Stimulated activated CD8-positive, alpha-beta memory T cell treated with anti-CD3 and anti-CD28 coated beads, Interleukin-15, amount 100 ng/mL, for 1 hour (primary cell): ENCODE measurements at places on chromosomes 4 and X.

- DNase-seq: no peak
Measured at GRCh38 chr4:152211936-152212653, 323.8 kb downstream of the FBXW7 start.

- DNase-seq: no peak
Measured at GRCh38 chr4:56681158-56681852, at the start of gene HOPX. Gene HOPX, minus strand, starts transcription at chr4:56681296. Its CDS starts 23,480 bp downstream, at chr4:56657816.

GRCh38 chr4:125461676-125462363, 147.1 kb downstream of the FAT4 start:
- DNase-seq: no peak

DNA sequence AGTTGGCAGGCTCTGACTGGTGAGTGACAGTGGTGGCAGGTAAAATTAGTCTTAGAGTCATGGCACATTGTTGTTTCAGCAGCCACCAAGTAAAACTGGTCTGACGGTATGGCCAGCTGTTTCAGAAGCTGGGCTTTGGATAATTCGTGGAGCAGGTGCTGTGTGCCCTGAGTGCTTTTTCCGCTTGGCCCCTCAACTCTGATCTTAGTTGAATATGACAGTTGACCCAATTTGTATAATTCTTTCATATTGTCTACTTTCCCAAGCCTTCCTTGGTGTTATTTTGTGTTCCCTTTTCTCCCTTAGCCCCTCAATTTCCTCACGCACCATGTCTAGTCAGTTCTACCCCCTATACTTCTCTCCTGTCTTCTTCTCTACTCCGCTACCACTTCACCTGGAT, 32.0 kb downstream of the CDS1 start:
- DNase-seq: no peak

DNA sequence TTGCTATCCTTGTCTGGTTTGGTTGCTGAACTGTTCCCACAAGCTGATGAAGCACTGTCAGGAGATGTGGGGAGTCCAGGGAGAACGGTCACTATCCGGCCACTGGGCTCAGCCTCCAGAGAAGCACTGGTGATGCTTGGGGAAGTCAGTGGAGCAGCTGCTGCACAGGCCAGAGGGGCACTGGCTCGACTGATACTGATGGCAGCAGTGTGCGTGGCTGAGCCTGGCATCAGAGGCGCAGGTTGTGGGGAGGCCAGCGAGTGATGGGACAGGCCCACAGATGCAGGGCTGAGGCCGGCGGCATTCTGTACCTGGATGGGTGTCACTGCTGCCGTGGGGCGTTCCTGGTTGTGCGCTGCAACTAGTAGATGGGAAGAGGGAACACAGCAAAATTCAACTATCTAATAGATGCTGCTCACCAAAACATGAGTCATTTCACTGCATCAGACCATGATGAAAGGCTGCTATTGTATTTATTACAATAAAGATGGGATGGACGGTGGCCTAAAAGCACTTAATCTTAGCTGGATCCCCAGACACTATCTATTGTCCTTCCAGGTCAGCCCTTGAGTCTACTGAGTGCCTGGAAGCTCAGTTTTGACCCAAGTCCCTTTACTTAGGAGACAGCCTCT, 106.3 kb upstream of the CBR4 start:
- DNase-seq: no peak
